ENCODE measurements at places on chromosomes 7 and 10. TPM values are rescaled to one million over a fixed set of nuclear protein-coding genes. Genes with fewer than 3 reads are reported as not detected.

GRCh38 chr7:105204953-105205352, 183.8 kb downstream of the SRPK2 start:
- H3K27ac ChIP-seq, result no peak overlapping the region
- no peaks in the 10 kb centered on the region for H3K27me3 ChIP-seq
- no peak for DNase-seq
- peaks cover 13% of the 10 kb centered on the region for H3K4me1 ChIP-seq

- DNase-seq, result no peak
- H3K27me3 ChIP-seq, result peaks cover 62% of the 10 kb centered on the region
- no peaks in the 10 kb centered on the region for H3K4me1 ChIP-seq
- no peaks in the 10 kb centered on the region for H3K36me3 ChIP-seq
- H3K4me3 ChIP-seq, result no peak overlapping the region
- H3K27ac ChIP-seq, result no peak overlapping the region
Observed at GRCh38 chr10:132011024-132011423, 29.3 kb upstream of the BNIP3 start.

DNA sequence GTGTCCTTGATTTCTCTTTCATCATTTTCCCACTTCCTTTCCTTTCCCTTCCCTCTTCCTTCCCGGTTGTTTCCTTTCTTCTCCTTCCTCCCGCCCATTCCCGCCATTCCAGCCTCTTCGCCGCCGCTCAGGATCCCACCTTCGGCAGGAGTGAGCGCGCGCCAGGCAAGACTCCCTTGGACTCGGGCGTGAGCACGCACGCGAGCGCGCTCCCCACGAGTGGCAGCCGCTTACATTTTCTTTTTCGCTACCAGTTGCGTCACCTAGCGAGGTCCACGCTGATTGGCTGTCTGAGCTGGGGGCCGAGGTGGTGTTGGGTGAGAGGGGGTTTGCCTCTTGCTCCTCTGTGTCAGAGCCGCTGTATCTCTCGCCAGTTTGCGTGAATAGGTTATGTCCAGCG, 11.8 kb downstream of the ZAN start:
- no peak for DNase-seq
- H3K27me3 ChIP-seq, result peaks cover 8% of the 10 kb centered on the region
- H3K4me1 ChIP-seq, result no peaks in the 10 kb centered on the region
- no peaks in the 10 kb centered on the region for H3K36me3 ChIP-seq

GRCh38 chr10:27771231-27771630, 25.6 kb upstream of the MKX start:
- no peak for DNase-seq
- peaks cover 31% of the 10 kb centered on the region for H3K27me3 ChIP-seq
- H3K4me3 ChIP-seq, result no peak overlapping the region
- H3K27ac ChIP-seq, result no peak overlapping the region

Gene STAG3
- 1.0 TPM for total RNA-seq
